ENCODE measurements at places on chromosomes 16 and 17.

- peak; percentile 48 for DNase-seq
Measured at GRCh38 chr17:43416998-43417890, 18.5 kb downstream of the ARL4D start.

GRCh38 chr17:66687570-66688284 lies 147.2 kb upstream of the CACNG5 start:
- DNase-seq: no peak

DNA sequence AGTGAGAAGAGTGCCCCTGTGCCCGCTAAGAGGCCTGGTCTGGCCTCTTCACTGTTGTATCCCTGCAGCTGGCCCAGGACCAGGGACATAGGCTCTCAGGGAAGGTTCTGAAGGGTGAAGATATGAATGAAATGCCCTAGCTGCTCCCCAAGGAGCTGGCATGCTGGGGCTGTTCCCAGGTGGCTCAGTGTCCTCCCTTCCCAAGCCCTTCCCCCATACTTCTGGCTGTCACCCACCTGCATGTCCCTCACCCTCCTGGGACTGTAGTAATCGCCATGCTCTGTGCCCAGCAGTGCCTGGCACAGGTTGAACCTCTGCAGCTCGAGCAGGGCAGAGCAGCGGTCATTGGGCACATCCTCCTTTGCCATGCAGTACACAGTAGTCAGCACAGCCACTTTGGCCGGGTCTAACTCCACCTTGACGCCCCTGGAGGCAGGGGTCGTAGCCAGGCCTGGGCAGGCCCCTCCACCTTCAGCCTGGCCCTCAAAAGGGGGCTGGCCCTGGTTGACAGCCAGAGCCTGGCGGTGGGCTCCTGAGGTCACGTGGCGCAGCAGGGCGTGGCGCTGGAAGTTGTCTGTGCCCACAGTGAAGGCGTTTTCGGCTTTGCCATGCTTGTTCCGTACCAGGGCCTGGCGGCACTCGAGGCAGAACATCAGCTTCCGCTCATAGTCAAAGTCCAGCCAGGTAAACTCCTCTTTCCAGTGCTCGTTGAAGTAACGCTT lies 7.6 kb downstream of the C17orf113 start:
- DNase-seq: no peak

GRCh38 chr16:35184356-35184870 lies 1725.0 kb downstream of the TP53TG3F start:
- DNase-seq: no peak

- no peak for DNase-seq
Measured at GRCh38 chr16:67407176-67407787, 9.0 kb downstream of the ZDHHC1 start.

DNA sequence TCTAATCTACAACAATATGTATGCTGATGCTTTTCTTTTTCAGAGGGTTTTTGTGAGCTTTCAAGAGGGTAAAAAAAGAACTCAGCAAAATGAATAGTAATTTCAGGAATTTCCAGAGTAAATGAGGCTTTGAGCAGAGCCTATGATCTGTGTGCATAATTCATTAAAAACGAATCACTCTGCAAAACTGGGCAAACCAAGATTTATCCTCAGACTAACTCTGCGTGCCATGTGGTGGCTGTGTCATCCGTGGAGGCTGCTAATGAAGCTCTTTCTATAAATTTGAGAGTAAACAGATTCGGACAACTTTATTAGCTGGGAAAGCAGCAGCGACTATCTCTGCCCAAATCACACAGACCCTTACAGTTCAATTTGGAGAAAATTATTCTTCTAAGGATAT lies 83.8 kb downstream of the FOXL1 start:
- DNase-seq: no peak

- DNase-seq: no peak
Measured at GRCh38 chr16:55613613-55614335, 42.0 kb upstream of the SLC6A2 start.

DNA sequence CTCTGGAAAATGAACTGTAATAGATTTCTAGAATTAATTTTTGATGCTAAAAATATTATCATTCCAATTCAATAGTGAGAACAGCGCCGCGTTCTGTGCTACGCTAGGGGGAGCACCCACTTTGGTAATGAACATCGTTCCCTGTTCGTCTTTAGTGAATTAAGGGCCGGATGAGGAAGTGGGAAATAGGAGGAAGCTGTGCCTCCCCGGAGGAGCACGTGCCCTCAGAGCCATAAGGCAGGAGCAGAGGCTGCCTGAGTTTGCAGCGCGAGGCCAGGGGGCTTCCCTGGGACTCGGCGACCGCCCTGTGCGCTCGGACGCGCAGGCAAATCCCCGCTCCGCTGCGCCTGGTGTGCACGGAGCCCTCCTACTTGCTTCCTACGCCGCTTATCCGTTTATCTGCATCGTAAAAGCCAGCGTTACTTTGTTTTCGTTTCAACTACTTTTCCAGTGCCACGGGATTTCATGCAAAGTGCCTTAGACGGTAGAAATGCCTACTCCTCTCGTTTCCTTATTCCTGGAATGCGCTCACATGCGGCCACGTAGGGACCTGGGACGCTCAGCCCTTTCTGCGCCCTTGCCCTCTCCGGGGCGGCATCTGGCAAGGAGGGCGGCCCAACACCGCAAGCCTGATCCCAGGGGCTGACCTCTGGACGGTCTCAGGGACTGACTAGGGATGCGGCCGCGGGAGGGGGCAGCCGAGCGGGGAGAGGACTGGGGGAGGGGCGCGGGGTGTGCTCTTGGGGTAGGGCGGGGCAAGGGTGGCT lies 76.4 kb downstream of the KCNJ12 start:
- DNase-seq: no peak

GRCh38 chr16:71627731-71628181 lies 1.8 kb downstream of the MARVELD3 start:
- DNase-seq: no peak

- DNase-seq: peak; percentile 81
Measured at GRCh38 chr16:85416228-85417109, 196.7 kb upstream of the GSE1 start.

DNA sequence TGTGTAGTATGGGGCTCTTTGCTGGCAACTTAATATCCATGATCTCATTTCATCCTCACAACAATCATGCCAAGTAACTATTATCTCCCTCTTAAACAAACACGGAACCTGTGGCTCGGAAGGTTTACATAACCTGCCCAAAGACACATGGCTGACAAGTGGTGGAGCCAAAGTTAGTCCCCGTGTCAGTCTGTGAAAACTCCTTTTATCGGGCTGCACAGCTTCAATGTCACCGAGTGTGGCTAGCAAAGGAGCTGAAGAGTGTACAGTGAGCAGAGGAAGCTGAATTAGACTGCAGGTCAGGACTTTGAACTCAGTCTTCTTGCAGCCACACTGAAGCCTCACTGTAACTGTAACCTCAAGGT lies 80.3 kb downstream of the PARN start:
- DNase-seq: no peak

DNA sequence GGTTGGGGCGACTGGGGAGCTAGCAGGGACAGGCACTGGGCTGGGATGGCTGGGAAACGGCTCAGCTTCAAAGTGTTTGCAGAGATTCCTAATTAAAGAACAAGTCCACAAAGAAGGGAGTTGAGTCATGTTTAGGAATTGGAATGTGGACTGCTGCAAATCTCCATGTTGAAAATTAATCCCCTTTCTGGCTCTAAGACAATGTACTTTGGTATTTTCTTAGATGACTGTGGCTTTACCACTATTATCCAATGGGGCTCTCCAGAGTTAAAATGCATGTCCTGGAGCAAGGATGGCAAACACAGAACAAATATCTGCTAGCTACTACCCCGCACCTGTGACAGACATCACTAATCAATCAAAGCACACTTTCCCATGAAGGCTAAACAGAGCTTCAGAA lies 22.2 kb upstream of the WSCD1 start:
- no peak for DNase-seq

DNA sequence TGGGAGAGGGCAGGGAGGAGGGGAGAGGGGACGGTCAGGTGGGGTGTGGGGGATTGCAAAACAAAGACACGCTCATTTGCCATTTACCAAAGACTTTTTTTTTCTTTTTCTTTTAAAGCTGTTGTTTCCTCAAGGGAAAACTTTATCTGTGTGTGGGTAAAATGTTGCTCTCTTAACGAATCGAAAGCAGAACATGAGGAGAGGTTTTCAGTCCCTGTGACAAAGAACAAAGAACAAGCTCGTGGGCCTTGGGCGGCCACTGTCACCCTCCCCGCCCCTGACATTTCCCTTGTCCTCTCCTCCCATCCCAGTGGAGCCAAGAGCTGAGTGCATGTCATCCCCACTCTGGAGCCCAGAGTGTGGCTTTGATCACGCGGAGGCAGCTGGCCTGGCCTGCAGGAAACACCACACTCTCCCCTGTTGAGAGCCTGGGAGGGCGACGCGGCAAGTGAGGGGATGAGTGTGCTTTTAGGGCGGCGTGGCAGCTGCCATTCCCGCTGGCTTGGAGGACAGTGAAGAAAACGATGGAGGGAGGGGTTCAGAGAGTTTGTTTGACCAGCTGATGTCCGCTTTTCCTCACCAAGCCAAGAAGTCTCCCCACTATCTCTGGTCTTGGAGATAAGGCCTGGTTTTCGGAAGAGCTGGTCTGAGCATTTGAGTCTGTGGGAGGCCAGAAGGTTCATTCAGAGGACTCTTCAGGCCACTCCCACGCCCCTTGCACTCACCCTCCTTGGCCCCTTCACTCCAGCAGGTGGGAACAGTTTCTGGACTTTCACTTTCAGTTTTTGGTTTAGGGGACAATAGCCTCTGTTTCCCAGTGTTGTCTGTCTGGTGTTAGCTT lies 11.4 kb downstream of the CCR7 start:
- no peak for DNase-seq

DNA sequence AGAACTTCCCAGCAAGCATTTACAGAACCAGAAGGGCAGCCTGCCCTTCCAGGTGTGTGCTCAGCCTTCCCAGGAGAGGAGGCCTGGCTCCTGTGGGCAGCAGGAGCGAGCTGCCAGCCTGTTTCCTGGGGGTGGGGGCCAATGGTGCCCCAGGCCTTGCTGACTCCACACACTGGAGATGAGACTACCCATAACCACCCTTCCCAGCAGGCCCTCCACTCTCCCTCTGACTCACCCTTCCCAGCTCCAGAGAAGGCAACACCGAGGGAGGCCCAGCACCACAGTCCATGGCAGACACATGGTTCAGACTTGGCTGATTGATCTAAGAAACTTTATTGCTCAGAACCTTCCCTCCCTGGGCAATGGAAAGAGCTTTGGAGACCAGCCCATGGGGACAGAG lies 1.8 kb upstream of the PRSS53 start:
- DNase-seq: no peak

GRCh38 chr17:65057531-65058090 lies 1.1 kb upstream of the GNA13 start:
- no peak for DNase-seq

- no peak for DNase-seq
Measured at GRCh38 chr16:70472786-70473433, 18.5 kb downstream of the FCSK start.

- no peak for DNase-seq
Measured at GRCh38 chr17:64055183-64056142, 35.0 kb upstream of the ICAM2 start.

- no peak for DNase-seq
Measured at GRCh38 chr16:88976366-88977017, 515 bp downstream of the CBFA2T3 start.

GRCh38 chr17:5869041-5869745 lies 201.0 kb upstream of the WSCD1 start:
- DNase-seq: no peak

- DNase-seq: no peak
Measured at GRCh38 chr16:2092866-2093265, 42.8 kb downstream of the PKD1 start.

DNA sequence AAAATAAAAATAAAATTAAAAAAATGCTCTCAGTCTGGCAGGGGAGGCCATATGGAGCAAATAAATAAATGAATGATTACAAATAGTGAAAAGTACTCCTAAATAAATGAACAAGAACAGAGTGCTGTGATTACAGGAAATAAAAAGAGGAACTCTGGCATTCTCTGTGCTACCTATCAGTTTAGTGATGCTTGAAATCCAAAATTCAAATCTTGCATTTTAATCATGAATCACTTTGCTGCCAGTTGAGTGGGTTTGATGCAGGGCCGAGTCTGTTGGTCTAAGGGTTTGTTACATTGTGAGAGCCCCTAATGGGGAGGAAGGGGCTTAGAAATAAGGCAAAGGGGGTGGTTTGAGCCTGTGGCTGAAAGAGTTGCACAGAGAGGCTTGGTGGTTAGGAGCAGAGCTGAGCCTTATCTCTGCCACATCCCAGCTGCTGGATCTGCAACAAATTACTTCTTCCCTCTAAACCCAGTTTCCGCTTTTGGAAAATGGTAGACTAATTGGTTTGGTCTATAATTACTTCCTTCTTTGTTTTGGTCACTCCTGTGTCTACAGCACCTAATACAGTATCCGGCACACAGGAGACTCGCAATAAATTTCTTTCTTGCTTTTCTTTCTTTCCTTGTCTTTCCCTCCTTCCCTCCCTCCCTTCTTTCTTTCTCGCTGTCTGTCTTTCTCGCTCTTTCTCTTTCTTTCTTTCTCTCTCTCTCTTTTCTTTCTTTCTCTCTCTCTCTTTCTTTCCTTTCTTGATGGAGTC lies 6.3 kb upstream of the ABCC1 start:
- DNase-seq: no peak

- no peak for DNase-seq
Measured at GRCh38 chr16:85537331-85537788, 75.8 kb upstream of the GSE1 start.

- no peak for DNase-seq
Measured at GRCh38 chr17:64115043-64115698, 14.8 kb downstream of the ERN1 start.

GRCh38 chr16:58343562-58343961 lies 48.7 kb upstream of the GINS3 start:
- no peak for DNase-seq

DNA sequence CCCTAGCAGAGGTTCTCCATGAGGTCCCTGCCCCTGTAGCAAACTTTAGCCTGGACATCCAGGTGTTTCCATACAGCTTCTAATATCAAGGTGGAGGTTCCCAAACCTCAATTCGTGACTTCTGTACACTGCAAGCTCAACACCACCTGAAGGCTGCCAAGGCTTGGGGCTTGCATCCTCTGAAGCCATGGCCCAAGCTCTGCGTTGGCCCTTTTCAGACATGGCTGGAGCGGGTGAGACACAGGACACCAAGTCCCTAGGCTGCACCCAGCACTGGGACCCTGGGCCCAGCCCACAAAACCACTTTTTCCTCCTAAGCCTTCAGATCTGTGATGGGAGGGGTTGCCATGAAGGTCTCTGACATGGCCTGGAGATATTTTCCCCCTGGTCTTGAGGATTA lies 1292.0 kb downstream of the CDH8 start:
- DNase-seq: no peak

- peak; percentile 26 for DNase-seq
Measured at GRCh38 chr17:43314611-43315011, 80.8 kb upstream of the RNU2-1 start.

- DNase-seq: no peak
Measured at GRCh38 chr17:47227862-47228261, 18.7 kb downstream of the MYL4 start.

DNA sequence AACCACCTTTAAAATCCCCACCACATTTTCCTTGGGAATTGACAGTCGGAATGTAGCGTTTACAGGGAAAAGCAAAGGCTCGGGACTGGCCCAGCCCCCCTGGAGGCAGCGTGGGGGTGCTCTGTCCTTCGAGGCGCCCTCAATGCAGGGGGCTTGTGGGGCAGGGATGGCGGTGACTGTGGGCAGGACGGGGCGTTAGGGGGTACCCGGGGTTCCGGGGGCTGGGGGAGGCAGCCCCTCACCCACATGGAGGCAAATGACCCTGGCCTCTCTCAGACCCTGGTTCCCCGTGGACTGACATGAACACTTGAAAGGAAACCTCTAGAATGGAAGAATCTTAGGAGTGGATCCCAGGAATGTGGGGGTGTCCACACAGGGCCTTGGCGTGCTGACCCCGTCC lies 78.4 kb upstream of the GNG13 start:
- DNase-seq: no peak

GRCh38 chr17:309361-309888 lies 43.2 kb downstream of the RPH3AL start:
- DNase-seq: peak; percentile 4

- DNase-seq: peak; percentile 72
Measured at GRCh38 chr16:5490499-5490898, 392.9 kb upstream of the EEF2KMT start.
